ENCODE measurements at places on chromosomes 2 and 18.

DNA sequence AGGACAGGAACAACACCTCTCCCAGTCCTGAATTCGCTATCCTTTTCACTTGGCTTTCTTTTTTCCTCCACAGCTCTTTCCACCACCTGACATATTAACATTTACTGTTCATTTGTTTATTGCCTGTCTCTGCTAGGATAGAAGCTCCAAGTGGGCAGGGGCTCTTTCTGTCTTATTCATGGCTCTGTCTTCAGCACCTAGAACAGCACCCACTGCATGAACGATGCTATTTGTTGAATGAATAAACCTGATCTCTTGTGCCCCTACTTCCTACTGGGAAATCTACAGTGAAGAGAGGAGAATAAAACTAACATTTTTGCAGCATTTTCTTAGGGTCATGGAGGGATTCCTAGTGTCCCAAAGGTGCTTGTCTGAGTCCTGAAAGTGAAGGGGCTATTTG lies 24.4 kb upstream of the GAREM2 start:
- DNase-seq = no peak

DNA sequence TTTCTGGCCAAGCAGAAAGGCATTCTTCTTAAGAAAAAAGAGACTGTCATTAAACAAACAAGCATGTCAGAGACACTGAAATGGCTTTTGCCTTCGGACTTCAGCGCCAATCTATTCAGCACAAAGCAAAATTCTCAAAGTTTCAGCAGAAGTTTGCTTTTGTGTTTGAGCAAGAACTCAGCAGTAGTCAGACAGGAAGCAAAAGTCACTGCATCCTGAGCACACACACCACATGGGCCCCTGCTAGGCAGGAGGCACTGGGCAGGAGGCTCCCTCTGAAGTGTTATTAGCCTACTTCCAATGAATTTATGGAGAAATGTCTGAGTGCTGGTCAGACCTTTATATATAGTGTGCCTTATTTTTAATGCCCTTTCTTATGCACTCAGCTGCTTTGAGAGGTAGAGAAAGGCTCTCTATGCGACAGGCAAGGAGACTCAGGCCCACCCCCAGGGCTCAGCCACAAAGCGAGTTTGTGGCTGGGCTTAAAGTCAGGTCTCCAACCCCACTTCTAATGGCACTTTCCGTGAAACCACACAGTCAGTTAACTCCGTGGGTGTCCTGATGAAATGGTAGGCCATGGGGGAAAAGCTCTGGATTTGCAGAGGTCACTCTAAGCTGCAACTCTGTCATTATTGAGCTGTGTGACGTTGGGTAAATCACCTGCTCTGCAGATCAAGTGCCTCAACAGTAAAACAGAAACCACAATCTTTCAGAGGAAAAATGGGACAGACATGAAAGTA lies 161.0 kb upstream of the TMEM200C start:
- DNase-seq = no peak

- no peak for DNase-seq
Measured at GRCh38 chr2:183371545-183371944, 247.3 kb downstream of the NUP35 start.

- DNase-seq = no peak
Measured at GRCh38 chr2:196586511-196586991, 53.0 kb upstream of the CCDC150 start.

DNA sequence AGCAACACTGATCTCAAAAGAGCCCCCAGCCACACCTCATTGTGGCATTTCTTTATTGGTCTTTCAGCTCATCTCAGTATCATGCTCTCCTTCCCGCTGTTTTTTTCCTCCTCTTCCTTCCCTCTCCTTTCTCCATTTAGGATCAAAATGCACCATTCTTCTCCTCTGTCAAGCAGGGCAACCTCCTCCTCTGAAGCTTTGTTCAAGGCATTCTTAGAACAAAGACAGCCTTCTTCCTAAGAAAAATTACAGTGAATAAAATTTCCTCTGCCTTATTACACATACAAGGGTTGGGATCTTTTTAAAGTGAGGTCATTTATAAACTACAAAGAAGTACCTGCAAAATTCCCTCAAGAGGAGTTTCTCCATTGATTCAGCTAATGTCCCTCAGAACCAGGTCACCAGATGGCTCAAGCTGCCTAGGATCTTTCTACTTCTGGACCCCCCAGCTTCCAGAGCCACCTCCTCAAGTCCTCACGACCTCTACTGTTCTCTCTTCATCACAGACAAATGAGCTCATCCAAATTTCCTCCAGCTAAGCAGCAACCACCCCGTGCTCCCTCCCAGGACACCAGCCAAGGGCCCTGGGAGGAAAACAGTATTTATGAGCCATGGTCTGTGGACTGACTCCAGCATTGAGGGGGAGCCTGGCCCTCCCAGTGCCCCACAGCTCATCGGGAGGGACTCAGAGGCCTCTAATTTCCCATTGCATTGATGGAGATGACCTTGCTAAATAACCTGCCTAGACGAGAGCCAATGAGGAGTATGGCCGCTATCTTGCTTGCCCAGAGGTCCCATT lies 18.0 kb downstream of the SFXN5 start:
- DNase-seq = no peak

GRCh38 chr2:28471214-28471613 lies 24.6 kb upstream of the PLB1 start:
- no peak for DNase-seq

GRCh38 chr2:39875182-39875913 lies 96.3 kb upstream of the THUMPD2 start:
- no peak for DNase-seq

DNA sequence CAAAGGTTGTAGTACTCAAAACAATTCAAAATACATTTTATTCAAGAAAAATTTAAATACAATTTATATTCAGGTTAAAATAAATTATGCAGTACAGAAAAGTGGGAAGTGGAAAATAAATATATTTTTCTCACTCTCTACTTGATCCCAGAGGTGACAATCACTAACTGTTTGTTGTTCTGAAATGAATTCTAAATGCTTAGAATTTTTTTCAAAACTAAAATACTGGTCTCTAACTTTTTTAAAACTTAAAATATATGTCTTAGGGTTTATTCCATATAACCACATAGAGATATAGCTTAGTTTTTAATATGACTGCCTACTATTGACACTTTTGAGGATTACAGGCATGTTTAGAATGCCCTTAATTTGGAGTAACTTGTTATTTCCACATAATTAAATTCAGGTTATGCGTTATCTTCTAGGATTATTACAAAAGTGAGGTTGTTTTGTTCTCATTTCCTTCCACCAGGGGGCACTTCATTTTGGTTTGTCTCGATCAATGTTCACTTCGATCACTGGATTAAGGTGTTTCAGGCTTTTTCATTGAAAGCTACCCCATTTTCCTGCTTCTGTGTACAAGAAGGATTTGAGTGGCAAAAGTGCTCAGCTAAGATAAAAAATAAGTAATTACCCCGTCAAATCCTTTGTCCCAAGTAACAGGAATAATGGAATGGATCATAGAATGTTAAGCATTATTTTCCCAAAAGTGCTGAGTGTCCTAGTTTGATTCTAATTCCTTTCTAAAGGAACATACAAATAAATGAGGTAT lies 27.1 kb upstream of the TFPI start:
- no peak for DNase-seq

DNA sequence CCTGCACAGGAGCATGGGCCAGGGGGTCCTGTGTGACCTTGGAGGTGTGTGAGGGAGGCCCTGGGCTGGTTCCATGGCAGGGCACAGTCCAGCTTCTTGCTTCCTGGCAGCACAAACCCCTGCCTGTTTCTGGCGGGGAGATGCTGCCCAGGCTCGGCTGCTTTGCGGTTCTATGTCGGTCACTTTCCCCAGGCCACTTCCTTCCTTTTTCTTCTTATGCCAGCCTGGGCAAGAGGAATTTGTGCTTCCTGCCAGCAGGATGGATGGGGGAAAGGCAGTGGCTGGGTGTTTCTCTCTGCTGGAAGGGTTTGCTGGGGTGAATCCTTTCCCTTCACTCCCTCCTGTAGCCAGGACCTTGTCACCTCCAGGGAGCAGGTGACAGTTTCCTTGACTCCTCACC lies 24.3 kb downstream of the ASAP2 start:
- no peak for DNase-seq

DNA sequence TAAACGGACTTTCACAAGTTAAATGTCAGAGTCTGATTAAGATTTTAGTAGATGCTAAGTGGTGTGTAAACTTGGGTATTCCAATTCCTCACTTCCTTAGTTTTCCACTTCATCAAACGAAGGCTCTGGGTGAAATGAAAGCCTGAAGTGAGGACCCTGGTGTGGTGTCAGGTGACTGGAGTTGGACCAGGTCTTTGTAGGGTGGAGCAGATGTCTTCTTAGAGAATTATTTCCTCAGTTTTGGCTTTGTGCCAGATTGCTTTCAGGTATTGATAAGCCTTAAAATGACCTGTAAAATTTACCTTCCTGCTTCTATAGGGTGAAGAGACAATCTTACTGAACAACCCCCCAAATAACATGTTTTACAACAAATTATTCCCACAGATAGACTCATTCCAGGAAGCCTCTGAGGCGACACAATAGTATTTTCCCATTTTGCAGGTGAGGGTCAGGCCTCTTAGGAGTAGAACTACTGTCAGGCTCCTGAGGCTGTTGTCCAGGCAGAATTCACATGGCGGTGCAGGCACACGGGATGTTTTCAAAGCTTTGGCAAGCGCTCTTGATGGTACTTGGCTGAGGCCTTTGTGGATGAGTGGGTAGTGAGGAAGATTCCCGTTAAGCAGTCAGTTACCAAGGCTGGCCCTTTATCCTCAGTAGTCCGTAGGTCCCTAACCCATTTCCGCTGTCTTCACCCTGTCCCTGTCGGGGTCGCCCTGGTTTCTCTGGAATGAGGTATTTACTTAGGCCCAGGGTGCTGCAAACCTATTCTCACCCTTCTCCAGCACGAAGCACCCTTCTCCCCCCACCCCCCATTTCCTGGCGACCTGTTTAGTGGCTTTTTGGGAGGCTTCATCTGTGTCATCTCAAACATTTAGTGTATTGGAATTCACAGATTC lies 6.6 kb downstream of the RPS7 start:
- DNase-seq = no peak

- no peak for DNase-seq
Measured at GRCh38 chr2:227442639-227443038, 29.3 kb upstream of the AGFG1 start.

- no peak for DNase-seq
Measured at GRCh38 chr18:44973282-44973681, 292.6 kb downstream of the SETBP1 start.

GRCh38 chr2:46878886-46879285 lies 36.7 kb downstream of the MCFD2 start:
- no peak for DNase-seq

DNA sequence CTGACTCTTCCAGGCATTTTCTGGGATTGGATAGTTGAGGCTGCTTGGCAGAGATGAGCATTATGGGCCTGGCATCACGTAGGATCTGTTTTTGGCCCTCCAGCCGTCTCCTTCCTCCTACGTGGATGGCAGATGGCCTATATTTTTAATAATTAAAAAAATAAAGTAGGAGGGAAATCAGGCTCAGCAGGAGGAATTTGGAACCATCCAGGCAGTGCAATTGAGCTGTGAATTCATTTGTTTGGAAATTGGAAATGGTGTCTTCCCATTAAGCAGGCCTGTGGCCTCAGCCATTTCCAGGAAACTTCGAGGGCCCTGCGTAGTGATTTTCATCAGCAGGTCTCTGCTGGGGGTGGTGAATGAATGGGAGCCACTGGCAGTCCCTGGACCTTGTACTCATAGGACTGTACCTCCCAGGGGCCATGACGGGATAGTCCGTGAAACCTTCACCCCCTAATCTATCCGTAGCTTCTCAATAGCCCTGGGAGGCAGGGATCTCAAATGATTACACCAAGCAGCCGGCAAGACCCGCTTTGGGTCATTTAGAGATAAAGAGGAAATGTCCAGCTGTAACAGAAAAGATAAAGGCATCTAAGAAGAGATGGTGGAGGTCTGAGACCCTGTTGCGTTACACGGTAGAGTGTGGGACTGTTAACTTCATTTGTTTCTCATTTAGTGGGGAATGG lies 73.1 kb upstream of the TNP1 start:
- no peak for DNase-seq

- no peak for DNase-seq
Measured at GRCh38 chr2:120938045-120938771, 202.5 kb downstream of the GLI2 start.

- no peak for DNase-seq
Measured at GRCh38 chr2:188573453-188573852, 281.8 kb downstream of the GULP1 start.

DNA sequence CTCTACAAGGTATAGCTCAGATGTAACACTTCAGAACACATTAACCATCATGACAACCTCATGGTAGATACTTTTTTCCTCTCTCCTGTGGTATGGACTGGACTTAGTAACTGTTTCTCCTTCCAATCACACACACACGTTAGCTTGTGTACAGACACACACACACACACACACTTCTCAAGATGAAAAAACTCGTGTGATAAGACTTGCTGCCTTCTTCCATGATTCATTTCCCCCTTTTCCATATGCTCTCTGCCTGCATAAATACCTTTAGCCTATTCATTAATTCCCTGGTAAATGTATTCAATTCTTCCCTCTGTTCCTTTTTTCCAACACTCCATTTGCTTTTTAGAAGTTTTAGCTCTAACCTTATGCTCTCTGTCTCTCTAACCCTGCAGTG lies 118.9 kb upstream of the TANK start:
- no peak for DNase-seq

- no peak for DNase-seq
Measured at GRCh38 chr18:22163416-22164161, 5.8 kb upstream of the GATA6 start.

GRCh38 chr18:73461038-73461779 lies 593.4 kb upstream of the NETO1 start:
- DNase-seq = no peak

GRCh38 chr2:168988755-168989154 lies 42.4 kb downstream of the ABCB11 start:
- no peak for DNase-seq

GRCh38 chr2:221429741-221430491 lies 142.2 kb downstream of the EPHA4 start:
- no peak for DNase-seq

Measured in stimulated activated CD4-positive, alpha-beta T cell treated with anti-CD3 and anti-CD28 coated beads, Interleukin-4, amount 100 ng/mL, for 1 hour (primary cell).